ENCODE measurements at places on chromosomes 3 and 15. TPM values are rescaled to one million over a fixed set of nuclear protein-coding genes. Genes with fewer than 3 reads are reported as not detected.

The TF gene
- 1.7 TPM for total RNA-seq

The GOLGA6L7 gene
- total RNA-seq: not detected

The RBP2 gene
- total RNA-seq: not detected

GRCh38 chr3:141123677-141124410 lies 72.7 kb downstream of the SPSB4 start:
- DNase-seq: no peak

- DNase-seq: no peak
Observed at GRCh38 chr15:99722406-99722805, 10.8 kb downstream of the LYSMD4 start.

The AADACL2 gene
- total RNA-seq: not detected

DNA sequence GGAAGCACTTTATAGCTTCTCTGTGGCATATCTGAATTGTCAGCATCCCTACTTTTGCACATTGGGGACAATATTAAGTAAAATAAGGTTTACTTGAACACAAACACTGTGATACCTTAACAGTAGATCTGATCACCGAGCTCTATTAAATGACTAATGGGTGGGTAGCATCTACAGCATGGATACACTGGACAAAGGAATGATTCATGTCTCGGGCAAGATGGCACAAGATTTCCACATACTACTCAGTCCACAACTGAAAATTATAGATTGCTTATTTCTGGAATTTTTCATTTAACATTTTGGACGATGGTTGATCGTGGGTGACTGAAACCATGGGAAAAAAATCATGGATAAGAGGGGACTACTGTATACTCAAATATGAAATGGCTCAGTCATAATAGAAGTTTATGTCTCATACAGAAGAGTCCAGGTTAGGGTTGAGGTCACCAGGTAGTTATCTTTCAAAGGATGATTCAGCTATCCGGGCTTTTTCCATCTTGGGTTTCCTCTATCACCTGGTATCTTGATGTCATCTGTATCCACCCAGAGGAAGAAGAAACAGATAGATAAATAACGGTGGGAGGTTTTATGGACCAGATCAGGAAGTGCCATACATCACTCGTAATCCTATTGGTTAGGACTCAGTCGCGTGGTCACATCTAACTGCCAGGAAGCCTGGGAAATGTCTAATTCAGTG lies 320.0 kb upstream of the RARB start:
- no peak for DNase-seq

GRCh38 chr3:122825460-122825859 lies 30.6 kb downstream of the SLC49A4 start:
- DNase-seq: no peak

DNA sequence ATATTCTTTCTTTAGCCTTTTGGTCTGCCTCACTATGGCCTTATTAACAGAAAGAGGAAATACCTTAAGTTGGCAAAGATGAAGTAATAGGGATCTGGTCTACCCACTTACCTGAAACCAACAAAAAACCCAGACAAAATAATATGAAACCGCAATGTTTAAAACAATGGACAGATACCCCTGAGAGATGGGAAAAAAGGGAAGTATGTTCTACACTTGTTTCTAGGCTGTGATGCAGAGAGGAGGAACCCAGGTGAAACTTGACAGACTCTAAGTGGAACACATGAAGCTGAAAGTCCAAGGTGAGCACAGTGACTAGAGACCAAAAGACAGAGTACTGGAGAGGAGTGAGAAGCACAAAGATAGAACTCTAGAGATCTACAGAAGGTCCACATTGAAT lies 78.4 kb downstream of the NR2E3 start:
- DNase-seq: no peak

DNA sequence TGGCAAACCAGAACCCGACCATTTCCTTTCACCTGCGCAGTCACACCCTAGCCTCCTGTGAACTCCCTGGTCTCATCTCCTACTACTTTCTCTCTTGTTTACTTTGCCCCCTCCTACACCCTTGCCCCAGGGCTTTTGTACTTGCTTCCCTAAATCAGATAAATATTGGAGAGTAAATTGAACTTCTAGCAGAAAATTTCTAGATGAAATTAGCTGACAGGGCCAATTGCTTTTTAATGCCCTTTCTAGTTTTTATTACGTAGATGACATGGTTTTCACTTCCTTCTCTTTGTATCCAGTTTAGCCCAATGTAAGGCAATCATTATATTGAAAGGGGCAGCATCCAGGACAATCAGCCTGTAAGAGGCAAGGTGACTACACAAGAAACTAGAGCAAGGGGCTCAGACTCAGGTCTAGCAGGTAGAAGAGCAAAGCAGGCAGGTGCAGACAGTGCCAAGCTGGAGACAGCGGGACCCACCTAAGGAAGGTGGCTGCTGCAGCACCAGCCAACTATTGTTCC lies 56.2 kb upstream of the TOPAZ1 start:
- no peak for DNase-seq

DNA sequence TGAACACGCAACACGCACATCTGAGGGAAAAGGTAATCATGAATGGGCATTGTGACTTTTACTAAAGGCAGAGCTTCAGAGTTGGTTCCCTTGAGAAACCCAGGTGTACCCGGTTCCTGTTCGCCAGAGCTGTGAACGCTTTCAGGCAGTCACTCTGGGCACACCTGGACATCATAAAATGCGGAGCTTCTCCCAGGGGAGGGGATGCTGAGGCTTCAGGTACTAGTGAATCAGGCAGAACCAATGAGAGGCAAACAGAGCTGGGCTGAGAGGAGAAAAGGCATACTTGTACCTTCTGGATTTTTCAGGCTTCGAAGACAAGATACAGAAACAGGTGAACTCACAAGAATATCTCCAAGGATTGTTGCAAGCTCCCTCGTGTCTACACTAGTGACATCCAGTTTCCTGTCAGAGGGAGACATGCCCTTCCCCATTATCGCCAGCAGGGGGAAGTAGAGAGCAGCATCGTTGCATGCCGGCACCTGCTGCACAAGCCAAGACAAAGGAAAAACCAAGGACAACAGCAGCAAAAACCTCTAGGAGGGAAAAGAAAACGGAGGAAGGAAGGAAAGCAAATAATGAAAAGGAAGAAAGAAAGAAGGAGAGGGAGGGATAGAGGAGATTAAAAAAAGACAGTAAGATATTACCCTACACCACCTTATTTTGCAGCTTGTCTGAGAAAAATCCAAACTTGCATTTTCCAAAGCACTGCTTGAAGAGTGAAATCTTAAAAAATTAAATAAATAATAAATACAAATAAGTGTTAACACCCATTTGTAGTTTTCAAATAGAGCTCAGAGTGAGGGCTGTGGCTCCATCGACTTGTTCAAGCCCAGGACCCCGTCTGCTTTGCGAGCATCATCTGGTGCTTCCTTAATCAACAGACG lies 2.0 kb downstream of the AHSG start:
- peak; percentile 59 for DNase-seq

The CFAP161 gene
- total RNA-seq: 3.3 TPM

- no peak for DNase-seq
Observed at GRCh38 chr3:129028866-129029265, 27.8 kb downstream of the EFCC1 start.

DNA sequence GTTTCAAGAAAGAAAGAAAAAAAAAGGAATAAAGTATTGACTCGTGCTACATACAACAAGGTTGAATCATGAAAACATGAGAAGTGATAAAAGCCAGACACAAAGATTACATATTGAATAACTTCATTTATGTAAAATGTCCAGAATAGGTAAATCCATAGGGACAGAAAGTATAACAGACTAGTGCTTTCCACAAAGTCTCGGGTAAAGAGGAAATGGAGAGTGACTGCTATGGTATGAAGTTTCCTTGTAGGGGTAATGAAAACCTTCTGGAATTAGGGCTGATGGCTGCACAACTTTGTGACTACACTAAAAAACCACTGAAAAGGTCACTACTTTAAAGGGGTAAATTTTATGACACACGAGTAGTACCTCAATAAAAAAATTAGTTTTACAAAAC lies 13.0 kb downstream of the LRRFIP2 start:
- DNase-seq: no peak

DNA sequence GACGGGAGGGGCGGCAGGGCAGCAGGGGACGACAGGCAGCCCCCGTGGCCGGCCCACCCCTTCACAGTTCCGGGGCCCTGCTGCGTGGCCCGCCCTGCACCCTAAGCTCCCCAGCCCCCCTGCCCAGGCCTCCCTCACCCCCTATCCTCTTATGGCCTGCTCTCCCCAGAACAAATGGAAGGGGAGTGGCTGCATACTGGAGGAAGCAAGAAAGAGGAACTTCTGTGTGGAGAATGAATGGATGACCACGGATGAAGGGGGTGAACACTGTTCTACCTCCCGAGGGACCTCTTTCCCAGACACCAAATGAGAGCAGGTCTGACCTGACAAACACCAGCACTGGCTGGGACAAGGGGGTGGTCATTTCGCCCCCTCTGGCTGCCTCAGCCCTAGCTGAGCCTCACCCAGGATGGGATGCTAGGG lies 25.0 kb downstream of the SEC61A1 start:
- no peak for DNase-seq

GRCh38 chr3:172982736-172983364 lies 158.2 kb downstream of the SPATA16 start:
- DNase-seq: no peak

DNA sequence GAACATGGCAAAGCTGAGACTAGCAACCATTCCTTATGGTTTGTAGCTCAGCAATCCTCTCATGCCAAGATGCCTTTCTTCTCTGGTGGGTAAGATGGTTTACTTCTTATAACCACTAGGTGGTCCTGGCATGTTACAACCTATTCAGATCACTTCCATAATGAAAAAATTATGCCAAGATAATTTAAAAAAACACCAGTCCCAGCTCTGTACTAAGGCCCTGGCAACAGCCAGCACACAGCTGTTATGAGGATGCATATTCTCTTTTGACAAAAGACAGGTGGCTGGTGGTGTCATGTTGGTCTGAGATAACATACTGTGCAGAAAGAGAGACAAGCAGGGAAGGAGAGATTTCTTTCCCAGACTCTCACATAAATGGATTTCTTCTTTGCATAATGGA lies 65.7 kb upstream of the FRMD4B start:
- DNase-seq: no peak

The ATP2B2 gene
- 0.29 TPM for total RNA-seq

DNA sequence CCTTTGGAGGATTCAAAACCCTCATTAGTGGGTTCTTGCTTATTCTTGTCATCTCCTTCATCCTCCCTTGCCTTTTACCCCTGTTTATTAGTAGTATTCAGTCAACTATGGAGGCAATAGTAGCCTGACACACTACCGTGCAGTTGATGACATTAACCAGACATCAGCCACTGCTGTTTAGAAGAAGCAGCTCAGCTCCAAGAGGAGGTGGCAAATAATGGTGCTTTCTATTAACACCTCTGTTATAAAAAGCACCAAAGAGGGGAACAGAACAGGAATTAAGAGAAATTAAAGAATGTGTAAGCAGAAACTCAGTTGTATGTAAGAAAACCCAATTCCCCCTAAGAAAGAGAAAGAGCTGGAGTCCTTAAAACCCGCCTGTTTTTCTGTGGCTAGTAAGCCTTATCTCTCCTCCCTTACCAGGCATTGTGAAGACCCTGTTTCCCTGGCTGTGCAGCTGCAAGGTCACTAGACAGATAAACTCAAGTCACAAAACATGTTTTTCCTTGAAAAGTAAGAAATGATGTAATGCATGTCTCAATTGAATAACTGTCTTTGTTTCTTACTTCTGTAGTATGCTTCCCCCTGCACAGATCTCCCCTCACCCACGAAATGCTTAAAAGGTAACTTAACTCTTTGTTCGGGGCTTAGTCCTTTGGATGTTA lies 21.2 kb downstream of the CCR4 start:
- no peak for DNase-seq

The SAXO2 gene
- total RNA-seq: 10.2 TPM

The MYH15 gene
- 0.62 TPM for total RNA-seq

The CLDN11 gene
- total RNA-seq: 25.4 TPM

DNA sequence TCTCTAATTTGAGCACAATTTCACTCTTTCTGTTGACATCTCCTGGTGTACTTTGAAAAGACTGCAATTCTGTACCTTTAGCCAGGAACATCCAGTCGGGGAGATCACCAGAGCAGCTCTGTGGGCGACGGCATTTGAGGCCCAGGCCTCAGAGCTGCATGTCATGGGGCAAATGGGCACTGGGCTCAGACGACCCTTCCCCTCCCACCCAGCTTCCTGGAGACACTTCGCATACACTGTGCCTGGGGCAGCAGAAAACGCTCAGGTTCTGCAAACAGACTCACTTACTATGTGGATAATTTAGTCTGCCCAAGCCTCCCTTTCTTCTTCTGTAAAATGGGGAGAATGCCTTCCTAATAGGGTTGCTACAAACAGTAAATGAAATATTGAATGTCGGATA lies 96.9 kb downstream of the HMG20A start:
- no peak for DNase-seq

DNA sequence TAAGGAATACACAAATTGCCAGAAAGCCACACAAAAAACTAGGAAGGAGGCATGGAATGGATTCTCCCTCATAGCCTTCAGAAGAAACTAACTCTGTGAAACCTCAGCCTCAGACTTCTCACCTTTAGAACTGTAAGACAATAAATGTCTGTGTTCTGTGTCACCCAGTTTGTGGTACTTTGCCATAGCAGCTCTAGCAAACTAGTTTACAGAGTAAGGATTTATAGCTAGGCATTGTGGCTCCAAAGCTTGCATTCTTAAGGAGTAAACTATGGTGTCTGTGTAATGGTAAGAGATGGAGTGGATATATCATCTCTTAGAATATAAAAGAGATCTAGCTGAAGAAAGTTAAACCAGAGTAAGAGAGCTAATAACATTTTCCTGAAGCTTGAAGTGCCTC lies 18.9 kb downstream of the EPHA6 start:
- no peak for DNase-seq

GRCh38 chr3:10628891-10629670 lies 123.7 kb upstream of the ATP2B2 start:
- no peak for DNase-seq

DNA sequence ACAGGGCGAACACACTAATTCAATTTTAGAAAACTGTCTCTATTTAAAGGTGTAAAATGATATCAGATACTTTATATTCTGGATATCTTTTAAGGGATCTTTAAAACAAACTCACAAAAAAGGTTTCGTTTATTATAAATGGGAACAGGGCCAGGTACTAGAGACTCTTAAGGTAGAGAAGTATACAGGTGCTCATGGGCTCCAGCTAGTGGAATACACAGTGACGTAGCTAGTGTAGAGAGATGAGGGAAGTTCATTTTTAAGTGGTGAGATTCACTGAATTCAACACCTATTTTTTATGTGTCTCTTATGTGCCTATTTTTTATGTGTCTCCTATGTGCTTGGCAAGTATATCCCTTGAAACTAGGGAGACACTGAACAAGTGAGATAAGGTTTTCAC lies 132.7 kb upstream of the FAM3D start:
- no peak for DNase-seq

DNA sequence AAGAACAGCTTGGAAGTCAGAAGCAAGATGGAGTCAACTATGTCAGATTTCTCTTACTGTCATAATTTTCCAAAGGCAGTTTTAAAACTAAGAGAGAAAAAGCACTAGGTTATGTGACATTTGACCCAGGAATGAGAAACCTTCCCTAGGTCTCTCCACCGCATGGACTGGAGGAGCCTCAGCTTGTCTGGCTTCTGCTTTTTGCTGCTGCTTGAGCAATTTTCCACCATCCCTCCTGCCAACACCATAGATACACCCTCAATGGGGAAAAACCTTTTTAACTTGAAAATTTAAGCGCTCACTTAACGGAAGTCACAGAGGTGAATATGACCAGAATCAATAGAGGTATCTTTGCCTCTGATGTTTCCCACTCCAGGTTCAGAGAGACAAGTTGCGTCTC lies 17.8 kb upstream of the IREB2 start:
- DNase-seq: no peak
